ENCODE measurements at places on chromosomes 1 and 21.

DNA sequence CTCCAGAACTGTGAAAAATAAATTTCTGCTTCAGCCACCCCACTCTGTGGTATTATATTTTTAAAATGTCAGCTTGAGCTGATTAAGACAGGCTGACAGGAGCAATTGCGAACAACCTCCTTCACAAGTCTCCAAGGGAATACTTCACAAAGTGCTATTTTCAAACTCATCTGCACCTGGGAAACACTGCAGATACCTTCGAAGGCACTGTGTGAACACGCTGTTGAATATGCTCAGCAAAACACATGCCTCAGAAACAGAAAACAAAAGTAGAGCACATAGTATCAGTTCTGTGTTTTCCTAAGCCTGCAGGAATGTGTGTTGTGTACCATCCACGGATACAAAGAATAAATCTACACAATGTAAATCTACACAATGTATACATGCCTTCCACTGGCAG lies 10.6 kb downstream of the TSPAN2 start:
- DNase-seq, result no peak

GRCh38 chr1:45473302-45473701 lies 17.7 kb downstream of the TESK2 start:
- DNase-seq, result no peak

DNA sequence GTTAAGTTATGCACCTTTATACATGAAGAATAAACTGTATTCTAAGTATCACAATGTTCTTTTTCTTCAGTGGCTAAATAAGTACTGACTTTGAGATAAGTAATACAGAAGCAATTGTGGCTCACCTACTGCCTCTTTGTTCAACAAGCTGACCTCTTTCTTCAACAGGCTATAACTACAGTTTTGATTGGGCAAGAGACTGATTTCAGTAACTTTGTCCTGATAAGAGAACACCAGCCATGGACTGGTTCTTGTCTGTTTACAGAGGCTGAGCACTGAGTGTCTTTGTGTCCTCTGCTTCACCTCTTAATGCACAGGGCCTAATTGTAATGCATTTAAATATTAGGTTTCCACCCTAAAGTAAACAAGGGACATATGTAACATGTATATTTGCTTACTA lies 34.6 kb upstream of the PDE4B start:
- no peak for DNase-seq

DNA sequence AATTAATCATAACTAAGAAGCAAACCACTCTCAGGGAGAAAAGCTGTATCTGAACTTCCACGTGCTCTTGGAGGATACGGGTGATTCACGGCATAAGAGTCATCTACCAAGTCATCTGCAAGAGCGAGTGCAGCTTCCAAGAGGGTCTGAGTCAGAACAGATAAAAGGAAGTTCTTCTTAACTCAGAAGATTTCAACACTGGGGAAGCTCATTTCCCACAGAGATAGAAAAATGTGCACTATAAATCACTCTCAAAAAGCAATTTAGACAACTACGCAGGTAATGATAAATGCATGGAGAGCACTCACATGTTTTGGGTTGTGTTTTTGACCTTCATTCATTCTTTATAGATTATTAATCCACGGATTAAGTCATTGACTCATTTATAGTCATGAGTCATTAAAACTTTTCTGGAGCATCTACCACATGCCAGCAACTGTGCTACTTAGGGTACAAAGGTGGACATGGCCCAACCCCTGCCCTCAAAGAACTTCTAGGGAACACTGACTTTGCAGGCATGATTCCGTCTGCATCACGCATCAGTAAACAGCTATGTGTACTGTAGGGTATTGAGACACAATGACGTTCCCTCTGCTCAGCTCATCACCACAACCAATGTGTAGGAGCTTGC lies 20.8 kb downstream of the KCNJ15 start:
- peak; percentile 98 for DNase-seq

DNA sequence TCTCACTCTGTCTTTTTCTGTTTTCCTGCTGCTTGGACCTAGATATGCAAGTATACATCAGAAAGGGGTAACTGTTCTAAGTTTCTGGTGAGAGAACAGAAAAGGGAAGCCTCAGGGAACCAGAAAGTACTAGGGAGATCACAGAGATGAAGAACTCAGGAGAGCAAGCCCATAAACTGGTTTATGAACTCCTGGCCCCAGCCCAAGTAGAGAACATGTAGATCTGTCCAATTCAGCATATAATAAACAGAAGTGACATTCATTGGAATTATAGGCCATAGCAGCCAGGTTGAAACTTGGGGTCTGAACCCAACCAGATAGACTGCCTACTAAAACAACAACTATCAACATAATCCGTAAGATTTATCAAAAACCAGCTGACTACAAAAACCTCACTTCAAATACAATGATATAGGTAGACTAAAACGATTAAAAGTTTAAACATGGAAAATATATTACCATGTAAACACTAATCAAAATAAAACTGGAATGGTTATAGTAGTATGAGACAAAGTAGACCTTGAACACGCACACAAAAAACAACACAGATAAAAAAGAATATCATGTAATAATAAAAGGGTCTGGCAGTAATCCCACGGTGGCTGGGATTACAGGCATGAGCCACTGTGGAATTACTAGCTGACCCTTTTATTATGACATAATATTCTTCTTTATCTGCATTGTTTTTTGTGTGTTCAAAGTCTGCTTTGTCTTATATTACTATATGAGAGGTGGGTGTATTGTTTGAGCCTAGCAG lies 65.0 kb downstream of the ZSWIM5 start:
- no peak for DNase-seq

- DNase-seq, result peak; percentile 88
Observed at GRCh38 chr1:226778657-226779058, 39.6 kb upstream of the ITPKB start.

DNA sequence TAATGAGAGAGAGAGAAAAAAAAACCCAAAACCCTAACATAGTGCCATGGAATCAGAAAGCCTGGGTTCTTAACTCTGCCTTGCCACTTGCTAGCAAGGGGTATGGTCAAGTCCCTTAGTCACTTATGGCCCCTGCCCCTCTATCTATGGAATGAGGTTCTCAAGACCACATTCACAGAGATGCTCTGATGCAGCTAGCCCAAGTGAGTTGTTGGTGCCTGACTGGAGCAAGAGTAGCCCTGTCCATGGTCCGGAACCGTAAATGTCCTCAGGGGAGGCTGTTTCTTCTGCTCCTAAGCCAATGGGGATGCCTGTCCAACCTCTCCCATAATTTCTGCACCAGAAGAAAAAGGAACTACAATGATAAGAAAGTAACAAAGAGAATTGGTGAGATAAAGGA lies 56.8 kb downstream of the CSMD2 start:
- no peak for DNase-seq

DNA sequence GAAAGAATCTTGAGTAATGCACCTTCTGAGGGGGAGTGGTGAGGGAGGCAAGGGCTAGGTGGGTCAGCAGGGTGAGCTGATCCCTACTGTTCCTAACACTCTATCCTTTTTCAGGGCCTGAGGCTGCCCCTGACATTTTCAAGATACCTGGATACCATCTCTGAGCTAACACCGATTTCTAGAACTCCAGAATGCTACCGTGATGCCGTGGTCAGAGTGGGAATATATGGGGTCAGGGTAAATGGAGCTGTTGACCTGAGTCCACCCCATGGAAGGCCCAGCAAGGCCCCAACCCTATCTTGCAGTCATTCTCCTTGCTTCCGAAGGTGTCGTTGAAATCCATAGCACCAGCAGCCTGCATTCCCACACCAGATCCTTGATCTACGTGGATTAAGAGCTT lies 18.0 kb upstream of the PTPRF start:
- no peak for DNase-seq

- no peak for DNase-seq
Observed at GRCh38 chr1:84715342-84716019, 25.2 kb upstream of the SSX2IP start.

GRCh38 chr1:231926340-231926739 lies 299.8 kb downstream of the DISC1 start:
- no peak for DNase-seq

GRCh38 chr1:25022361-25023189 lies 92.5 kb upstream of the RUNX3 start:
- DNase-seq, result peak; percentile 97

DNA sequence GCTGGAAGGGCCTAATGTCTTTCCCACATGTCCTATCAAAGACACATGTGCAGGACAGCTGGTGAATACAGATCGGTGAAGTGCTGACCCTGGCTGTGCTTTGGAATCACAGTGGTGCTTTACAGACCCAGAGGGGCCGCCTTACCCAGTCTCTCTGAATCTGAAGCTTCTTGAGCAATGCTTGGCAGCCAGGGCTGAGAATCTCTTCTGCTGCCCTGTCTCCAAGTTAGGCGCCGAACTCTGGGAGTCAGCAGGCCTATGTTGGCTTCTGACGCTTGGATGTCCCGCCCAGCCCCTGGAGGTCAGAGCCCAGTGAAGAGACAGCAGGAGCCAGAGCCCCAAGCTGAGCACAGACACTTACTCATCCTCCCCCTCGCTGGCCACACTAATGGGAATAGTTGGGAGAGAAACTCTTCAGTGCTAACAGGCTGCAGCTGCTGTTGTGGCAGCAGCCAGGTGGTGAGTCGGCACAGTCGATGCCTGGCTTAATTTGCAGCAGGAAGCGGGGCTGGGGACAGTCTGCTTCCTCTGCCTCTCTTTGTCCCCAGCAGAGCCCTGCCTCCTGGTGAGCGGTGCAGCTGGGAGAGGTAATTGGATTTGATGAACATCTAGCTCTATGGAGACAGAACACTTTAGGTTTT lies 68.1 kb downstream of the URB2 start:
- peak; percentile 86 for DNase-seq

- DNase-seq, result no peak
Observed at GRCh38 chr1:59452559-59452958, 155.7 kb downstream of the FGGY start.

- DNase-seq, result peak; percentile 100
Observed at GRCh38 chr1:42766741-42767509, at the start of the genes C1orf50 and P3H1. Gene C1orf50, plus strand, starts transcription at chr1:42767249. Its CDS starts 63 bp downstream, at chr1:42767312. Gene P3H1, minus strand, starts transcription at chr1:42767028. Its CDS starts 57 bp downstream, at chr1:42766971.

DNA sequence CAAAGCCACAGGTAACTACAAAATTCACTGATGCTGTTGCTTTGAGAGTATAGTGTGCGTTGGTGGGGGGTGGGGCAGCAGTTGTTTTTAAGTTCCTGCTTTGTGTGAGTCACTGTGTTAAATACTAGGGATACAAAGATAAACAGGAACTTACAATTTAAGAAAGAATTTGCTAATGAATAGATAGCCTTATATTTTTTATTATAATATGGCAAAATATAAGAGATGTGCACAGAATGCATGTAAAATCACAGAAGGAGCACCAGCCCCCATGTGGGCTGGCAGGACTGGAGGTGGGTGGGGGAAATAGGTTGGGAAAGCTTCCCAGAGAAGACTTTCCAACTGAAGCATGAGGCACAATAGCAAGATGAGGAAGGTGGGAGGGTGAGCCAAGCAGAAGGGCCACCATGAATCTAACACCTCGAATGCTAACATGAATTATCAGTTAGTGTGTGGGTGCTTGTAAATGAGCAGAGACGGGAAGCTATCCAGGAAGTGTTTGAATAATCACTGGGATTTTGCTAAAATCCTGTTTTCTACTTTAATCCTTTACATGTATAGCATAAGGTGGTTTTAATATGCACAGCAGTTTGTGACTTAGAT lies 57.0 kb upstream of the RAVER2 start:
- no peak for DNase-seq

GRCh38 chr21:16455978-16456377 lies 726.2 kb downstream of the USP25 start:
- peak; percentile 62 for DNase-seq

GRCh38 chr1:35929730-35930592 lies 944 bp upstream of the AGO3 start:
- DNase-seq, result peak; percentile 59

- no peak for DNase-seq
Observed at GRCh38 chr1:216710598-216711333, 12.5 kb downstream of the ESRRG start.

Measured in astrocyte of the spinal cord (primary cell).